ENCODE measurements at places on chromosomes 5 and 9. TPM values are rescaled to one million over a fixed set of nuclear protein-coding genes. Genes with fewer than 3 reads are reported as not detected.

- no peak overlapping the region for H3K4me3 ChIP-seq
- H3K27me3 ChIP-seq = no peaks in the 10 kb centered on the region
- H3K27ac ChIP-seq = peak overlapping the region; percentile 65
- peaks cover 9% of the 10 kb centered on the region for H3K4me1 ChIP-seq
- DNase-seq = peak; percentile 42
These were observed 171.7 kb downstream of the MARCHF11 start for GRCh38 chr5:16007750-16008415.

DNA sequence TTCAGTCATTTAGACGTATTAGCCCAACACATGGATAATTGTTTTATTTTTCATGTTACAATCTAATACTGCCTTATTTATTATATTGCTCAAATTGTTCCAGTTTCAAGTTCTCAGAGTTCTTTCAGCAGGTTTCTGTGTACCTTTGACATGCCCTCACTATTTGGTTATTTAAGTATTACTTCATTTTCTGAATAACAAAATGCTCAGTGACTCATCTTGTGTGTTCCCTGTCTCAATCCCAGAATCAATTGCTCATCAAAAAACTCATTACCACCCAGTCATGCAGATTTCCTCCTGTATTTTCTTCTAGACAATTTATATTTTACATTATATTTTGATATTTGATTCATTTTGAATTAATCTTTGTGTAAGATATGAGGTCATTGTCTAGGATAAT, 562.6 kb downstream of the ANXA1 start:
- H3K36me3 ChIP-seq = no peaks in the 10 kb centered on the region
- H3K4me1 ChIP-seq = no peaks in the 10 kb centered on the region
- no peak overlapping the region for H3K4me3 ChIP-seq
- H3K27me3 ChIP-seq = no peaks in the 10 kb centered on the region

- peak; percentile 81 for DNase-seq
- no peak overlapping the region for H3K27ac ChIP-seq
- H3K36me3 ChIP-seq = no peaks in the 10 kb centered on the region
- H3K4me3 ChIP-seq = no peak overlapping the region
- H3K27me3 ChIP-seq = no peaks in the 10 kb centered on the region
- peaks cover 30% of the 10 kb centered on the region for H3K4me1 ChIP-seq
These were observed 19.3 kb downstream of the RFK start for GRCh38 chr9:76374783-76375559.

DNA sequence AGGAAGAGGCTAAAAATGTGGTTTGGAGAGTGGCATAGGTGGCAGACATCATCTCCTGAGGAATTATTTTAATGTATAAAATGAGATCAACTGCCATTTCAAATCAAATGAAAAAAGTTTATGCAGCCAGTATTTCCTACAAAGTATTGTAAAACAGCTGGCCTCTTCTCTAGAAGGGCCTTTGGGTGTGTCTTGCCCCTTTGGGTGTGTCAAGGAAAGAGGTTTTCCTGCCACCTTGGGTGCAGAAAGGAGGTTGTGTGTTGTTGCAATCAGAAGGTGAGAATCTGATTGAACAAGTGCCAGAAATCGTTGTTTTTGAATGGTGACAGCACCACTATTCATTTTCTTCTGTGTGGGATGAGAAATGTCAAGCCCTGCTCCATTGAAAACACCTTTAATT, 127.4 kb downstream of the RMI1 start:
- no peaks in the 10 kb centered on the region for H3K27me3 ChIP-seq
- H3K27ac ChIP-seq = no peak overlapping the region
- no peaks in the 10 kb centered on the region for H3K36me3 ChIP-seq
- no peak for DNase-seq
- no peaks in the 10 kb centered on the region for H3K4me1 ChIP-seq

GRCh38 chr5:78605611-78606010, 43.0 kb downstream of the LHFPL2 start:
- no peak overlapping the region for H3K4me3 ChIP-seq
- H3K36me3 ChIP-seq = no peaks in the 10 kb centered on the region
- no peak for DNase-seq
- H3K27me3 ChIP-seq = no peaks in the 10 kb centered on the region

DNA sequence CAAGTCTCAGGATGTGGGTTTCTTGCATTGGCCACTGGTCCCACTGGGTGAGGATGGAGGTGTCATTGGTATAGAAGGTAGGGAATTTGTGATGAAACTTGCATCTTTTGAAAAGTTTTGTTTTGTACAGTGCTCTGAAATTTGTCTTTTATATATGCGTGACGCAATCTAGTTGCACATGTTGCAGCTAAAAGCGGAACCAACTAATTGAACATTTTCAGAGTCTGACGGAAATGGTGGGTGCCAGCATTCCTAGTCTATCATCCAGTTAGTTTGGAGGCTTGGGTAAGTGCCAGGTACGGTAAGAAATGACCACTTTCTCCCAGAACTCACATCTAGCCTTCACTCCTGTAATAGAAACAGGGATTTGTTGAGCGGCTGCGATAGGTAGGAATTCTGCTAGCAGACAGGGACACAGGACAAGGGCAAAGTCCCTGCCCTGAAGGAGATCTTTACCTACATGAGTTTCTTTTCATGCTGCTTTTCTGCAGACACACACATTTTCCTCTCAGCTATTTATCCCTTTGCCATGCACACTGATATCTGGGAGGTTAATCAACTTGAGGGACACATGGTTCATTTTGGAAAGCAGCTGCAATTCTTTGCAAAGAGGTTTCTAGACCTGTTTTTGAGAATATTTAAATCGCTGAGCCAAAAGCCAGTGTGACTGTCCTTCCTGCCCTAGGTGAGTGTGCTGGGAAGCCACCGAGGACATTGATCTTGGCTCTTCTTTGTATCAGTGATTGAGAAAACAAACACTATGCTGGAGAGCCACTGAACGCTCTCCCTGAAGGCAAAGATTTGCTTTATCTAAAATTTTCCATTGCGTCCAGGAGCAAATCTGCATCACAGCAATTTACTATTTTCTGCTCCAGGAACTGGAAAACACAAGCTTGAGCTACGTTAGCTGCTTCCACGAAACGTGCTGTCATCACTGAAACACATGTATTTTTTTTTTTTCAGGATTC, 89.7 kb downstream of the DAP start:
- H3K27me3 ChIP-seq = no peaks in the 10 kb centered on the region
- no peaks in the 10 kb centered on the region for H3K4me1 ChIP-seq

DNA sequence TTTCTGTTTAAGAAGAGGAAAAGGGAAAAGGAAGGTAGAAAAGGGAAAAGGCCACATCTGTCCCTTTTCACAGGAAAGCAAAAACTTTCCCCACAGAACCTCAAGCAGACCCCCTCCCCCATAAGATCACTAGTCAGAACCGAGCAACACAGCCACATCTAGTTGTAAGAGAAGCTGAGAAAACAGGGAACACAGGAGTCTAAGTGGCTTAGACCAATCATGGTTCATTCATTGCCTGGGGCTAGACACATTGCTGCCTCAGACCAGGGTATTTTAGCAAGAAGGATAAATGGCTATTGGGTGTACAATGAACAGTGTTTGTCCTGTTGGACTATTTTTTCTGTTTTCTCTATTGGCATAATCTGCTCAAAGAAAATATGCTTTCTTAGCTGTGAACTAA, 98.0 kb downstream of the ARL15 start:
- H3K36me3 ChIP-seq = no peaks in the 10 kb centered on the region
- H3K4me3 ChIP-seq = no peak overlapping the region
- H3K27me3 ChIP-seq = no peaks in the 10 kb centered on the region
- no peak overlapping the region for H3K27ac ChIP-seq
- H3K4me1 ChIP-seq = peaks cover 10% of the 10 kb centered on the region

DNA sequence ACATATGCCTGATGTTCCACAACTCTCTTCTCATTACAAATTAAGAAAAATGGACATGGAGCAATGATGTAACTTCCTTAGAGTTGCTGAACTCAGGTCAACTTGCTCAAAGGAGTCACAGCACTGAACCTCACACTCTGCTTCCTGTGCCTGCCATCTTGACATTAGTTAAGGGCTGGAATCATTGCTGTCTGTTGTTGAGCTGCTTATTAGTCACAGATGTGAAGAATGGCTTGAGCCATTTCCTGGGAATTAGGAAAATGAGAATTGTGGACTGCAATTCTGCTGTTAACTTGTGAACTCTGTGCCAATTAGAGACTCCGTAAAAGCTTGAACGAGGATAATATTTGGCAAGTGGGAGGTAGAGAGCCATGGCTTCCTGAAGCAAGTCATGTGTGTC, 212.0 kb downstream of the ADAMTS12 start:
- no peak overlapping the region for H3K4me3 ChIP-seq
- H3K4me1 ChIP-seq = no peaks in the 10 kb centered on the region
- H3K36me3 ChIP-seq = no peaks in the 10 kb centered on the region

DNA sequence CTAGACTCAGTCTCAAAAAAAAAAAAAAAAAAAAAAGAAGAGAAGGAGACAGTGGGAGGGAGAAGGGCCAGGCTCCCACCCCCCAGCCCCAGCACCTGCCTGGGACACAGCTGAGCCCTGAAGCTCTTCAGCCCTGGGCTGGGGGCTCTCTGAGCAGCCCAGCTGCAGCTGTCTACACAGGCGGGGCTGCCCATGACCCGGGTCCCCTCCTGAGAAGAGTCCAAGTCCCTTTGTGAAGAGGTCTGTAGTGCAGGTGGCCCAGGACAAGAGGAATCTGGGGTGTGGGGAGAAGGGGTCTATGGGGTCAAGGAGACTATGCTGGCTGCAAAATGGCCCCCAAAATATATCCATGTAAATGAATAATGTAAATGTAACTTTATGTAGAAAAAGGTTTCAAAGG, 6.7 kb upstream of the LCN2 start:
- no peak for DNase-seq
- H3K27ac ChIP-seq = no peak overlapping the region
- H3K27me3 ChIP-seq = no peaks in the 10 kb centered on the region
- H3K4me1 ChIP-seq = no peaks in the 10 kb centered on the region
- no peak overlapping the region for H3K4me3 ChIP-seq

DNA sequence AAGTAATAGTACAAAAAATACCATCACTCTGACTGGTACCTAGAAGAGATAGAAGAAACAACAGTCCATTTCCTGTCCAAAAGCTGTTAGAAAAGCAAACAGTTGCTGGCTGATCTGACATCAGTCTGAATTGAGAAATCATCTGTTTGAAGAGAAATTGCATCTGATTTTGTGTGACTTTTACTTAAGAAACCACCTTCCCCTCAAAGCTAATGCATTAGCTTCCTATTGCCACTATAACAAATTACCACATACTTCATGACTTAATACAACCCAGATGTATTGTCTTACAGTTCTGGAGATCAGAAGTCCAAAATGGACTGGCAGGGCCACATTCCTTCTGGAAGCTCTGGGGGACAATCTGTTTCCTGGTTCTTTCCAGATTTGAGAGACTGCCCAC, 385.9 kb upstream of the TLE4 start:
- H3K4me3 ChIP-seq = no peak overlapping the region
- no peak for DNase-seq
- no peaks in the 10 kb centered on the region for H3K36me3 ChIP-seq
- H3K27me3 ChIP-seq = no peaks in the 10 kb centered on the region
- H3K27ac ChIP-seq = no peak overlapping the region
- no peaks in the 10 kb centered on the region for H3K4me1 ChIP-seq

GRCh38 chr5:93929131-93929530, 187.7 kb upstream of the POU5F2 start:
- no peaks in the 10 kb centered on the region for H3K36me3 ChIP-seq
- H3K4me3 ChIP-seq = no peak overlapping the region
- no peak overlapping the region for H3K27ac ChIP-seq
- DNase-seq = no peak
- H3K4me1 ChIP-seq = peaks cover 3% of the 10 kb centered on the region
- no peaks in the 10 kb centered on the region for H3K27me3 ChIP-seq

DNA sequence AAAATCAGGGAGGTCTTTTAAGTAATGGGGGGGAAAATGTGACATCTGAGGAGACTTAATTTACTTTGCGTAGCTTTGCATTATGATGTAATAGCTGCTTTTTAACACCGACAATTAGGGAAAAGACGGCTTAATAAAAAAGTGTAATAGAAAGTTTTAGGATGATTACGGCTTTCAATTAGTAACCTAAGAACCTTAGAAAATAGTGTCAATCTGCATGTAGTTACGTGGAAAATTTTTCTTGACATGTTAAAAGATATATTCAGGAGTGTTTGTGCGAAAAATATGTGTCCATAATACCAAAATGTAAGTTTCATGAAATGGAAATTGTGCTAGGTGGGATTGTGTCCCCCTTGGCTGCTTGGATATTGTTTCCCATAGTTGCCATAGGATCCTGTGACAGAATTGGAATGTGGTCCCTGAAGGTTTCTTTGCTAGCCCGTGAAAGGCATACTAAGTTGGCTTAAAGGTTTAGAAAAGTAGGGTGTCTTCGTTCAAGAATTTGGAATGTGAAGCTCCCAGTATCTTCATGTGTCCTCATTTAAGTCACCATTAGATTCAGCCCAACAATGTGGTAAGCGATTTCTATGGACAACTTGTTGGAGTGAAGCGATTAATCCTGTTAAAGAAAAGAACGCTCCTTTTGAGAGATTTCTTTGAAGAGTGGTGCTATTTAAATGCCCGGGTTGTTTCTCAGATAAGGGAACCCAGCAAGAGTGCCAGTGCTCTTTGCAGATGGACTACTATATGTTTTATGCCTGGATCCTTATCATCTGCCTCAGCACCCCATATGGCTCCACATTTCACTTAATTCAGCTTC, 2.0 kb downstream of the RGMB start:
- peaks cover 49% of the 10 kb centered on the region for H3K4me1 ChIP-seq
- DNase-seq = no peak
- H3K27me3 ChIP-seq = no peaks in the 10 kb centered on the region
- peaks cover 8% of the 10 kb centered on the region for H3K36me3 ChIP-seq
- no peak overlapping the region for H3K27ac ChIP-seq

- no peak for DNase-seq
- H3K36me3 ChIP-seq = no peaks in the 10 kb centered on the region
- no peak overlapping the region for H3K4me3 ChIP-seq
- no peak overlapping the region for H3K27ac ChIP-seq
- no peaks in the 10 kb centered on the region for H3K27me3 ChIP-seq
These were observed 515.7 kb downstream of the PSAT1 start for GRCh38 chr9:78812665-78813064.

DNA sequence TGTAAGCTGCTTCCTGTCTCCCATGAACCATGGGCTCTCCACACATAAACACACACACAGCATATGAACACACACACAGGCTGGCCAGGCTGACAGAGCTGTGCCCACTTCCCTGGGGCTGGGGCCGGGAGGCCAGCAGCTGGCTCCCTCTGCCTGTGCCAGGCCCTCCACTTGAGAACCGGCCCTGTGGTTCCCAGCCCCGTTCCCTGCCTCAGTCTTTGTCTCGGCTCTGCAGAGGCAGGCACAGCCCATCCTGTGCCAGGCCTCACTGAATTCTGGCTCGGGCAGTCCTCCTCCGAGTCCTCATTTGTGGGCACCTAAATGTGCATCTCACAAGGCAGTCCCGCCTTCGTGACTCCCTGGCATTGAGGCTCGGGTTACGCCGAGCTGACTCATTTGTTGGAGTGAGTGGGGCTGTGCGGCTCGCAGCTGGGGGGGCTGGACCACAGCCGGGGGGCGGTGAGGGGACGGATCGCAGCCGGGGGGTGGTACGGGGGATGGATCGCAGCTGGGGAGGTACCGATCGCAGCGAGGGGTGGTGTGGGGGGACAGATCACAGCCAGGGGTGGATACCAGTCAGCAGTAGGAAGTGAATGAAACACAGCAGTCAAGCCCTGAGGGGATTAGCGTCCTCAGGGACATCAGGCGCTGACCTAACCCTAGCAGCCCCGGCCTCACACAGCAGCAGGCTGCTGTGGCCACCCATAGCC, 72.3 kb downstream of the PSMB7 start:
- DNase-seq = peak; percentile 57
- H3K27me3 ChIP-seq = no peaks in the 10 kb centered on the region
- peaks cover 55% of the 10 kb centered on the region for H3K36me3 ChIP-seq
- H3K27ac ChIP-seq = no peak overlapping the region

SNCB gene
- not detected for polyA plus RNA-seq

NME5 gene
- 2.8 TPM for polyA plus RNA-seq

All from heart left ventricle (tissue), 16 donors.